ENCODE measurements at places on chromosomes 6 and 20.

- DNase-seq = no peak
Measured at GRCh38 chr20:53381568-53382262, 211.9 kb downstream of the ZNF217 start.

DNA sequence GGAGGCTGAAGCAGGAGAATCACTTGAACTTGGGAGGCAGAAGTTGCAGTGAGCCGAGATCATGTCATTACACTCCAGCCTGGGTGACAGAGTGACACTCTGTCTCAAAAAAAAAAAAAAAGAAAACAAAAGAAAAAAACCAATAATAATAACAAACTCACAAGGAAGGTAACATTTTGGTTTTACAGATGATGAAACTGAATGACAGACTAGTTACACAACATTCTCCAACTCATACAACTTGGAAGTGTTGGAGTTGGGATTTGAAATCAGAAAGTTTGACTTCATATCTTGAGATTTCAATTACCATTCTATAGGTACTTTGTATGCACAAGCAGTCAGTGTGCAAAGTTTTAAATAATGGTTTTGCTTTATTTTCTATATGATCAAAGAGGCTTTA is 10.2 kb downstream of the TPD52L1 start:
- DNase-seq = no peak

GRCh38 chr6:106178900-106179299 is 92.8 kb downstream of the PRDM1 start:
- DNase-seq = no peak

- DNase-seq = no peak
Measured at GRCh38 chr20:17871181-17871580, 97.4 kb downstream of the SNX5 start.

DNA sequence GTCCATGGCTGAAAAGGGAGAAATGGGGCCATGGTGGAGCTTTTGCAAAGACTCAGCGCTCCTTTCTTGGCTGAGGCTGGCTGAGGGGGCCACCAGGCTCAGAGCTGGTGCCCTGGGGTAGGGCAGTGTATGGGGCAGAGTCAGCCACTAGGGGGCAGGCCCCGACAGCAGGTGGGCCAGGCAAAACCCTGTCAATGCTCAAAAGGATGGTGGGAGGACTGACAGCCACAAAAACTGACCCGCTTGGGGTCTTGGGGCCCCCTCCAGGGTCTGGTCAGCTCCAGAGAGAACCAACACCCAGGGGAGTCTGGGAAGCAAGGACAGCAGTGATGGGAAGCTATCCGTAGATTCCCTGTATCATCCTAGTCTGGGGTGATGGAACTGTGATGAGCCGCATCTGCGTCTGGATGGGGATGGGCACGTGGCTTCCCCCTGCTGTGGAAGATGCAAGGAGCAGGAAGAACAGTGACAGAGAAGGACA is 306.9 kb downstream of the DHX35 start:
- peak; percentile 32 for DNase-seq

- no peak for DNase-seq
Measured at GRCh38 chr20:36002855-36003254, 34.5 kb downstream of the CNBD2 start.

GRCh38 chr6:32852844-32853540 is 512 bp downstream of the TAP1 start:
- DNase-seq = peak; percentile 48

Data from stimulated activated CD4-positive, alpha-beta T cell treated with anti-CD3 and anti-CD28 coated beads, Interleukin-12 subunit alpha, Interleukin-12 subunit beta, amount 100 ng/mL, for 48 hours (primary cell).